ENCODE measurements at places on chromosomes 6 and 20.
A peak's percentile ranks its signal among the peaks of the same experiment; 100 is the strongest.

- DNase-seq = peak; percentile 58
These were observed 134.2 kb downstream of the GMDS start for GRCh38 chr6:2111162-2111677.

DNA sequence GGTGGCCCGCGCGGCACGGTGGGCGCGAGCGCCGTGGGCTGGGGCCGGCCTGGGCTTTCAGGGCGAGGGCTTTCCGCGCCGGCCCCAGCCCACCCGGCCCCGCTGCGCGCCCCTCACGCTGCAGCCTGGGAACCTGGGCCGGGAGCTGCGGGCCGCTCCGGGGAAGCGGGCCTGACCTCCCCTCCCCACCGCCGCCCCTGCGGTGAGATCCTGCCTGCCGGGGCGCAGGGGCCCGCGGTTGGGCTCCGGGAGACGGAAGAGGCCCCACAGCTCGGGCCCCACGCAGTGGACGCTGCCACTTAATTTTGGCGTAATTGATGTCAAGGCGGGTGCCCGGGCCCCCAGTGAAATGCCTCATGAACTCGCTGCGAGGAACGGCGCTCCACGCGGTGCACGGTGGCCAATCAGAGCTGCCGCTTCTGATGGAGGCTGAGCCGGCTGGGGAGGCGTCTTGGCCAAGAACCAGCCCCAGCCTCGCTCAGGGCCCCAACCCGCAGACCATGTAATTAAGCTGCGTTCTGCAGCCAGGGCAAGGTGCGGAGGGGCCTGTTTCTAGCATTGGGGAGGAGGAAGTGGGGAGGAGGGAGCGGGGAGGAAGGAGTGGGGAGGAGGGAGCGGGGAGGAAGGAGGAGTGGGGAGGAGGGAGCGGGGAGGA lies 96.1 kb upstream of the BHLHE23 start:
- DNase-seq = peak; percentile 35

GRCh38 chr20:55584307-55584706 lies 421.0 kb downstream of the CBLN4 start:
- DNase-seq = no peak

- DNase-seq = no peak
These were observed 705.6 kb downstream of the UTRN start for GRCh38 chr6:144990784-144991183.

DNA sequence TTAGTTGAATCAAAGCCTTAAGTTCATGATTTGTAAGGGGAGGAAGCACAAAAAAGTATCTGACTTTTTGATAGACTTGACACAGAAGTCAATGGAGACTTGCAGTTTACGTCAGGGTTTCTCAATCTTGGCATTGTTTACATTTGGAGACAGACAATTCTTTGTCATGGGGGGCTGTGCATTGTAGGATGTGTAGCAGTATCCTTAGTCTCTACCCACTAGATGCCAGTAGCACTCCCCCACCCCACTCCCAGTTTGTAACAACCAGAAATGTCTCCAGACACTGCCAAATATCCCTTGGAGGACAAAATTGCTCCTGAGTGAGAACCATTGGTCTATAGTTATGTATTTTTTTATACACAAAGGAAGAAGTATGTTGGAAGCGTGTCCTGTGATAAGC lies 434.1 kb downstream of the RFPL4B start:
- DNase-seq = peak; percentile 41

DNA sequence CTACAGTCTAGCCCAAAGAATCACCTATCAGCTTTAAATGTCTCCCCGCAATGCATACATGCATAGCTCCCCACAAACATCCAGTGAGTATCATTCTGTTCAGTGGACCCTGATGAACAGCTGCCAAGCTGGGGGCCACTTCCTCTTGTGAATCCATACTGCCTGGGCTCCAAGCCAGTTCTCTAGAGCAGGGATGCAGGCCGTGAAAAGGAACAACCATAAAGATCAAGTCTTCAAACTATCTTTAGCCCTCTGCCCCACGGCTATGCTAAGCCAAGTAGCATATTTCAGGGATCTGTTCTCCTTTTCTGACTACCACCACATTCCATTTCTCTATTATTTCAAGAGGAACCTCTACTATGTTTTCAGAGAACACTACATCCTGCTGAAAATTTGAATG lies 191.7 kb upstream of the BTBD3 start:
- DNase-seq = peak; percentile 29

GRCh38 chr20:54132612-54133433 lies 41.0 kb downstream of the CYP24A1 start:
- DNase-seq = peak; percentile 99

DNA sequence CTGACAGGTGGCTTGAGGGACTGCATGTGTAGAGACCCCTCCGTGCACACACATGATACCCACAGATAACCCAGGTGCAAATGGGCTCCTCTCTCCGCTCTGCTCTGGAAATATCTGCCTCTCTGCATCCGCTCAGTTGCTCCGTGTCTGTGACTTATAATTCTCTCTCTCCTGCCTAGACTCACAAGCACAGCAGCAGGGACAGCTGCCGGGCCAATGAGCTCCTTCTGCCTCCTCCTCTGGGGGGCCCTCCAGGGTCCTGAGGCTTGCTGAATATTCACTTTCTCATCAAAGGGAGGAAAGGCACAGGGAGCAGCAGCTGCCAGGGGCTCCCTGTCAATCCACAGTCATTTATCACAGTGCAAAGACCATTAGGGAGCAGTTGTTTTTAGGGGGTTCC lies 24.1 kb downstream of the LRFN2 start:
- DNase-seq = no peak
